ENCODE measurements at places on chromosomes 2 and 18.
A peak's percentile ranks its signal among the peaks of the same experiment; 100 is the strongest.

DNA sequence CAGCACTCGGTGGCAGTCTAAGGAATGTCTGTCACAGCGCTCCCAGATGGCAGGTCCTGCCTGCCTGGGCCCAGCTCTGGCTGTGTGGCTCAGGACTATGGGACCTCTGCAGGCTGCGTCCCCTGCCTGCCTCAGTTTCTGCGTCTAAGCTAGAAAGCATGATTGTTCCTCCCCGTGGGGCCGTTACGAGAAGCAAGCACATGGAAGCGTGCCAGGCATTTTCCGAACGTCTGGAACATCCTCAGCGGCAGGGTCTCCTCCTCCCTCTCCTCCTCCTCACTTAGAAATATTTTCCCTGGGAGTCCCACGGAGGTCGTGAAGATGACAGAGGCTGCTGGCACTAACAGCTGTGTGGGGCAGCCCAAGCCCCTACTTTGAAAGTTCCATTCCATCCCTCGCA lies 43.3 kb downstream of the LRRFIP1 start:
- no peak for DNase-seq

DNA sequence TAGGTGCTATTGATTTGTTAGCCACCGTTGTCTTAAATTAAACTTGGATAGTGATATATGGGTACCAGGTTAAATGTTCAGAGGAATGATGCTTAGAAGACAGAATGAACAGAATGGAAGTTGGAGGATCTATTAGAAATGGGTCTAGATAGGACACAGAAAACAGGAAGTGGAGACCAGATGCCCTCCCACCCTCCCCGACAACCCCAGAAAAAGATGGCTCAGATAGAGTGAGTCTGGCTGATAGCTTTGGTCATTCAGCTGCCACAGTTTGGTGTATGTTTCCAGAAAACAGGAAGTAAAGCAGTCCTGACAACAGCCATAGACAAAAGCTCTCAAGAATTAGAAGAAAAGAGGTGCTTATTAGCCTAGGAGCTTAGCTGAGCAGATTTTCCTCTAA lies 71.5 kb upstream of the DSG1 start:
- no peak for DNase-seq

GRCh38 chr18:12911025-12911928 lies 27.2 kb upstream of the PTPN2 start:
- DNase-seq: no peak

- no peak for DNase-seq
Observed at GRCh38 chr2:226095058-226095457, 695.5 kb downstream of the NYAP2 start.

- peak; percentile 48 for DNase-seq
Observed at GRCh38 chr2:70643715-70644114, 90.1 kb upstream of the TGFA start.

GRCh38 chr2:164014791-164015190 lies 279.0 kb upstream of the FIGN start:
- DNase-seq: no peak

GRCh38 chr2:55490554-55490953 lies 29.0 kb upstream of the CFAP36 start:
- DNase-seq: peak; percentile 64

DNA sequence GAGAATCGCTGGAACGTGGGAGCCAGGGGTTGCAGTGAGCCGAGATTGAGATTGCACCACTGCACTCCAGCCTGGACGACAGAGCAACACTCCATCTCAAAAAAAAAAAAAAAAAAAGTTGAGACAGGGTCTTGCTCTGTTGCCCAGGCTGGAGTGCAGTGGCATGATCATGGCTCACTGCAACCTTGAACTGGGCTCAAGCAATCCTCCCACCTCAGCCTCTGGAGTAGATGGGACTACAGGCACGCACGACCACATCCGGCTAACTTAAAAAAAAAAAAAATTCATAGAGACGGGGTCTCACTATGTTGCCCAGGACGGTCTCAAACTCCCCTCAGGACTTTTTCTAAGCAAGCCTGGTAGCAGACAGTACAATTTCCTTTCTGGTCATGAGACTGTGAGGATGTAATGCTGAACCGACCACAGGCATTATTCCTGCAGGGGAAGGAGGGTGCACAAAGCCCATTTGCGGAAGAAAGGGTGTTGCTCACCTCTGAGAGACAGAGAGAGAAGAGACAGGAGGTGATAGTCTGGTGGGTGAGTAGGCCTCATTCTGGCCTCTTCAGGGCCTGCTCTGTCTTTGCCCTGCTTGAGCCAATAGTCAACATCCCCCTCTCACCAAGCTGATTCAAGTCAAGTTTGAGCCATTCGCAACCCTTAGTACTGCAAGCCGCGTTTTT lies 205.3 kb downstream of the ZFP36L2 start:
- DNase-seq: no peak

DNA sequence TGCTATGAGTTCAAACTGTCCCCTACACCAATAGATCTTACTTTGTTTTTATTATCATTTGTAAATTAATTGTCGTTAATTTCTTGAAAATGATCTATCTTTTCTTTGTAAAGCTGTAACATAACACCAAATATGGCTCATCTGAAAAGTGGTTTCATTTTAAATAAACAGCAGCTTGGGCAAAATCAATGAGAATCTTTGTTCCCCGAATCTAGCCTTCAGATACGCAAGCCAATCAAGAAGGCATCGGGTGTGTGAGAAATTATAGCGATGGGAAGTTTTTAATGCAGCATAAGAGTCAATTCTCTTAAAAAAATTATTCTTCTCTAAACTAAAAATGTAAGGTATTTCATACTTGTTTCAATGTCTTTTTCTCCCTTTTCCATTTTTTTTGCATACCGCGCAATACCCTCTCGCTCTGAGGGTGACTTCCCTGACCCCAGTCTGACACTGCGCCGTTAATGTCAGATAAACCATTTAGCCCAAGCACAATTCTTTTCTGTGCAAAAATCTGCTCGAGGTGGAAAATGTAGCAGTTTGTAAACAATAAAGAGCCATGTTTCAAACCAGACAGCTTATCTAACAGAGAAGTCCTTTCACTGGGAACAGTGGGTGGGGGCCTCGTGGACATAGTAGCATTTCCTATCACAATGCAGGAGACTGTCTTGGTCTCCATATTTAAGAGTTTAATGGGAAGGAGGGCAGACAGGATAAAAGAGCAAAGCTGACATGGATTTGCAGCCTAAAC lies 129.4 kb downstream of the TCF4 start:
- no peak for DNase-seq

DNA sequence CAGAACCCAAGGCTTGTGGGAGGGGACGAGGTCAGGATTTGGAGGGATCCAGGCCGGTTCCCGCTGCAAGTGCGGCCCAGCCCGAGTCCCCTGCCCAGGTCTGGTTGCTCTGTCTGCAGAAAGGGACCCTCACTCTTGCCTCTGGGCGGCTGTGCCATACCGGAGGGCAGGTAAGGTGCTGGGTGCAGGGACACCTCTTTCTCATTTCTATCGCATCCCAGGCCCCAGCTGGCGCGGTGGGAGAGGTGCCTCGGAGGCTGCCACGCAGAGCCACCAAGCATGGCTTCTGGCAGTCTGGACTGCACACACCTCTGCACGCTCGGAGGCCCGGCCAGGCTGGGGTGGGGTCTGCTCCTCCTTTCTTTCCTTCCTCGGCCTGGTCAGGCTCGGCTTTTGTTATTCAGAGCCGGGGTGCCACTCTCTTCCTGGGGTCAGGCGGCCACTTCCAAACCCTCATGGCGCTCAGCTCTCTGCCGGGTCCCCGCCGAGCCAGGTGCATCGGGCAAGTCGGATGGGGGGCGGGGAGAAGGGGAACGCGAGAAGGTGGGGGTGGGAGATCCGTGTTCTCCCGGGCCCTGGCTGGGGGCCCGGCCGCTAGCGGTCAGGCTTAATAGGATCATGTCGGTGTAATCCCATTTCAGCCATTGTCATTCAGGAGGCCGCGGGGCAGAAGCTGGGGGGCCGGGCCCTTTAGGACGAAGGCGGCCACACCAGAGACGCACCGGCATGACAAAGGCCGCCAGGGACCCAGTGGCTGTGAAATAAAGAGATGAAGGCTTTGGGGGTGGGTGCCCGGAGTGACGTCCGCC lies 9.0 kb downstream of the GBX2 start:
- no peak for DNase-seq

DNA sequence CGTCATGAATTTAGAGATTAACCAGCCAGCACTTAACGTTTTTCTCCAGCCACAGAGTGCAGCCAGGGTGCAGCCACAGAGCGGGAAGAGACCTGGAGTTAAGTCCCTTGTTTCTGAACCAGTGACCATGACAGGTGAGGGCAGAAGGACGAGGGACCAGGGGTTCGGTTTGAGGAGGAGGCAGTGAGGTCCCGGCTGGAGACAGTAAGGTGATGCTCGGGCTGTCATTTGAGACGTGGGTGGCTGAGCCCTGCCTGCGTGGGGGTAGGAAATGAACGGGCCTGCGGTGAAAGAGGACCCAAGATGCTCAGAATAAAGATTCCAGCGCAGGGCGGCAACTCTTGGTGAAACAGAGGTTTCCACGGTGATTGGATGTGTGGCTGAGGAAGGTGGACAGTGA lies 205.9 kb downstream of the SNTG2 start:
- DNase-seq: no peak

DNA sequence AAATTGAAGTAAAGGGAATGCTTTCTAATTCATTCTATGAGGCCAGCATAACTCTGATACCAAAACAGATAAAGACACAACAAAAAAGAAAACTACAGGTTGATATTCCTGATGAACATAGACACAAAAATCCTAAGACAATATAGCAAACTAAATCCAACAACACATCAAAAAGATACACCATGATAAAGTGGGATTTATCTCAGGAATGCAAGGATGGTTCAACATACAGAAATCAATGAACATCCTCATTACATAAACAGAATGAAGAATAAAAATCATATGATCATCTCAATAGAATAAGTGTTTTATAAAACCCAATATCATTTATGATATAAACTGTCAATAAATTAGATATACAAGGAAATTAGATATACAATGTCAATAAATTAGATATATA lies 65.7 kb downstream of the ZSWIM2 start:
- DNase-seq: no peak

- DNase-seq: no peak
Observed at GRCh38 chr2:217491271-217491670, 511.5 kb downstream of the TNS1 start.

GRCh38 chr2:146544701-146545100 lies 1300.1 kb upstream of the ACVR2A start:
- DNase-seq: no peak

All from D341Med (cell line).